Spinal cord (tissue), 10 donors: ENCODE measurements at places on chromosomes 1 and 21.
A peak's percentile ranks its signal among the peaks of the same experiment; 100 is the strongest.

- no peak overlapping the region for H3K4me3 ChIP-seq
- H3K27ac ChIP-seq, result peak overlapping the region; percentile 71
- H3K36me3 ChIP-seq, result no peaks in the 10 kb centered on the region
- no peaks in the 10 kb centered on the region for H3K27me3 ChIP-seq
These were observed 33.5 kb upstream of the MACF1 start for GRCh38 chr1:39170731-39171667.

DNA sequence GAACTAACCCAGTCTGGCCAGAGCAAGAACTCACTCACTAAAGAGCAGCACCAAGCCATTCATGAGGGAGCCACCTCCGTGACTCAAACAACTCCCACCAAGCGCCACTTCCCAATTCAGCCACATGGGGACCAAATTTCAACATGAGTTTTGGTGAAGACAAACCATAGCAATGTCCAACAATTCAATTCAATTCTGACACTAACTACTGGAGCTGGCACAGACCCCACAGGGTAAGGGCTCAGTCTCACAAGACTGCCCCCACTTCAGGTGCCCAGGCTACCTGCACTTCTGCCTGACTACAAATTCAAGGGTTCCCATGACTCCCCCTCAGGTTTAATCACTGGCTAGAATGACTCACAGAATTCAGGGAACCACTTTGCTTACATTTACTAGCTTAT is 48.8 kb upstream of the RAP1A start:
- no peaks in the 10 kb centered on the region for H3K27me3 ChIP-seq
- H3K27ac ChIP-seq, result no peak overlapping the region
- no peaks in the 10 kb centered on the region for H3K36me3 ChIP-seq
- no peak overlapping the region for H3K4me3 ChIP-seq
- no peak for DNase-seq

GRCh38 chr1:154663471-154664060 is 55.6 kb upstream of the ADAR start:
- DNase-seq, result peak; percentile 91
- no peak overlapping the region for H3K4me3 ChIP-seq
- H3K36me3 ChIP-seq, result no peaks in the 10 kb centered on the region
- H3K27me3 ChIP-seq, result no peaks in the 10 kb centered on the region
- H3K27ac ChIP-seq, result no peak overlapping the region

DNA sequence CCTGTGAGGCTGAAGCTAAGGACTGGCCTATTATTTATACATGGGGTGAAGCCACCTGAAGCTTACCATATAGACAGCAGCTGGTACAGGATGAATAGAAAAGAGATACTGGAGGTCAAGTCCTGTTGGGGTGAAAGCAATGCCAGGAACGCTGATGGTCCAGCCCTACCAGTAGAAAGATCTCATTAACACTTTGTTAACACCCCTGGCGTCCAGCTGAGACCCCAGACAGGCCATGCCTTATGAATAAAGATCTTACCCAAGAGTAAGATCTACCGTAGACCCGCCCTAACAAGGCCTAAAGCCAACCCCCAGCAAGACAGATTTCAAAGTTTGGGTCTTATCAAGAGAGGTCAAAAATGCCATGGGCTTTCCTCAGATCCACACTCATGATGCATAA is 34.7 kb downstream of the ST3GAL3 start:
- DNase-seq, result no peak
- peaks cover 8% of the 10 kb centered on the region for H3K36me3 ChIP-seq
- no peak overlapping the region for H3K27ac ChIP-seq
- H3K27me3 ChIP-seq, result no peaks in the 10 kb centered on the region

DNA sequence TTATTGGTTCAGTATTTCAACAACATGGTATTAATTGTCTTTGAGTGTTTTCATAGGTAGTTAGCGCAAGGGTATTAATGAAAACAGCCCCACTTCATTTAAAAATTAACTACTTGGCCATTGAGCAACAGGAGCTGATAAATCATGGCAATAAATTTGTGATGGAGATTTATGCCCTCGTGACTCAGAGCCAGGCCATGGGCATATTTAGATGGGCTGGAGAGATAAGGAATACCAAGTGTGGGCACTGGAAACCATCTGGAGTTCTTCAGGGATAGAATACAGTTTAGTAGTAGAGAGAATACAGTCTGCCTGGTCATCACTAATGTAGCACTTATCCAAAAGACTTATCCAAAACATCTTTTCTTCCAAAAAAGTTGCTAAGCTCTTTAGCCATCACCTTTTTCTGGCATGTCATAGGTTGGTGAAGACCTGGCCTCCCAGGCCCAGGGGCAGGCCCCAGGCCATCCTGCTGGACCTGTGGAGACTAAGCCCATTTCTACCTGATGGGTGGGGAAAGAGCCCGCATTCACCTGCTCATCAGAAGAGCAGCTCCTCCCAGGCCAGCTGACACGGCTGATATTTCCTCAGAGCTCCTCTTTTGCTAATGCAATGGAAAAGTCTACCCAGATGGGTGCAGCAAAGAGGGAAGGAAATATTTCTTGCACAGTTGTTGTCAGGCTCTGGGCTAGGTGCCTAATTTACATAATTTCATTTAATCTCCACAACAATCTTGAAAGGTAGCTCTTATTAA is 238.0 kb downstream of the TM2D1 start:
- no peak overlapping the region for H3K27ac ChIP-seq
- H3K36me3 ChIP-seq, result no peaks in the 10 kb centered on the region
- no peak overlapping the region for H3K4me3 ChIP-seq
- H3K4me1 ChIP-seq, result no peaks in the 10 kb centered on the region
- DNase-seq, result no peak
- no peaks in the 10 kb centered on the region for H3K27me3 ChIP-seq

DNA sequence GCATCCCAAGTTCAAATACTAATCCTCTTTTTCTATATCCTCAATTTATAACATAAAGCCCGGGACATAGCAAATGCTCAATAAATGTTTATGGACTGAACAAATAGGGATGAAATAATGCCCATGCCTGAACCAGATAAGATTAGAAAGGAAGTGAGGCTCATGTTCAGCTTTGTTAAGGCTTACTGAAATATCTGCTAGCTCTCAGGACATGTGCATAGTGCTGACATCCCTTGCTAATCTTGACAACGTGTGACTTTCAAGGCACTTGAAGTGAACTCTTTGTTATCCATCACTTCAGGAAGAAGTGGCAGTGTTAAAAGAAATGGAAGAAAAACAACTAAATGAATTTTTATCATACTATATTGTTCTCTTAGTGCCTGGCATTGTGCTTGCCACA is 260.3 kb upstream of the SGIP1 start:
- H3K27ac ChIP-seq, result no peak overlapping the region
- no peak overlapping the region for H3K4me3 ChIP-seq
- H3K27me3 ChIP-seq, result no peaks in the 10 kb centered on the region
- H3K36me3 ChIP-seq, result no peaks in the 10 kb centered on the region
- no peak for DNase-seq

DNA sequence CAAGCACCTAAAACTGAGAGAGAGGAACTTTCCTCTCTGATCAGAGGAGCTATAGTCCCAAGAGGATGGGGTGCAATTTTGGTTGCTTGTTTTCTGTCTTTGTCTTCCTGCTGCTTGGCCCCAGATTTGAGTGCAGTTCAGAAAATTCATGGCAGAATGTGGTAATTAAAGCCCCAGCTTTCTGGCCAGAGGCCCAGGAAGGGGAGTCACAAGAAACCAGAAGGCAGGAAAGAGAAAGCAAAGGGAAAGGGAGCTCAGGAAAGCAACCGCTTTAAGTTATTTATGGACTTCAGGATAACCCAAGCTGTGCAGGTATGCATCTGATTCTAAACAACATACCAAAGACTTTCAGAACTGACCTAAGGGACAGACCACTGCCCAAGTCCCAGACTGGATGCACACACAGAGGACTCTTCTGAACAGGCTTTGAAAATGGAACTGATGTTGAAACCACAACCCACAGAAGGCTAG is 88.8 kb downstream of the ST3GAL3 start:
- no peaks in the 10 kb centered on the region for H3K36me3 ChIP-seq
- no peak overlapping the region for H3K4me3 ChIP-seq
- no peak overlapping the region for H3K27ac ChIP-seq
- H3K27me3 ChIP-seq, result no peaks in the 10 kb centered on the region

DNA sequence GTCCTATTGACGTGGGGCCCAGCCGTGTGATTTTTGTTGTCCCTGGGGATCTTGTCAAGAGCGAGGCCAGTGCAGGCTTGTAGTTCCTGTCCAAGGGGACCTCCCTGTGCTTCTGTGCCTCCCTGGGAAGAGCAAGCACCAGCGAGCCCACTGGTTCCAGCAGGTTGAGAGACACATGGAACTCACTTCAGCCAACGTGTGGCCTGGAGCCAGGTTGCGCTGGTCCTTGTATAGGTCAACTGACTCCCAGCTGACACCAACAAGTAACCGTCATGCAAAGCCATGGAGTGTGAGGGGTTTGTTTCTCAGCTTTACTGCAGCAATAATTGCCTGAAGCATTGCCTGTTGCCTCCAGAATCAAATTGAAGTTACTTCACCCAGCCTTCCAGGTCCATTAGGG is 63.0 kb downstream of the DISP3 start:
- no peak for DNase-seq
- H3K4me3 ChIP-seq, result no peak overlapping the region
- peaks cover 28% of the 10 kb centered on the region for H3K4me1 ChIP-seq
- peaks cover 16% of the 10 kb centered on the region for H3K36me3 ChIP-seq
- H3K27ac ChIP-seq, result no peak overlapping the region

GRCh38 chr1:107964336-107965109 is 457 bp downstream of the VAV3 start:
- no peaks in the 10 kb centered on the region for H3K36me3 ChIP-seq
- H3K4me1 ChIP-seq, result peaks cover 21% of the 10 kb centered on the region
- H3K27me3 ChIP-seq, result peaks cover 8% of the 10 kb centered on the region
- no peak overlapping the region for H3K27ac ChIP-seq
- DNase-seq, result peak; percentile 17

DNA sequence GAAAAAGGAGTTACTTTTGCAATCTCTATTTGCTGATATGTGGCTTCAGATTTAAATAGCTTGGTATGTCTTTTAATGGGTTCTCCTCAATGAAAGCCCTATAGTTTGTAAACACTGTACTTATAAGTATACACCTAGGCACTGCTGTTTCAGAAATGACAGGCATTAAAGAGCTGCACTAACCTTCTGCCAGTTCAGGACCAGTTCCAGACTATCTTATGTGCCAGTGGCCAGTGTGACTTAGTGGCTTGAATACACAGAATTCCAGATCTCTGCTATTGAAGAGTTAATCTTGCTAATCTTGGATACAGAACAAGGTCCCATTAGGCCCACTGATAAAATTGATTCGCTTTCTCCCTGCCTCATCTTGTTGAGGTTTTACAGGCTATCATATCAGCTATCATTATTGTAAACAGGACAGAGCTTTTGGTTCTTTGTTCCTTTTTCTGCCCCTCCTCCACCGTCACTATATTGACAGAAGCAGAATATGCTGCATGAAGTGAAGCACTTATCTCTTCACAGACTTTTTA is 337.5 kb downstream of the LRRIQ3 start:
- no peak overlapping the region for H3K4me3 ChIP-seq
- no peaks in the 10 kb centered on the region for H3K27me3 ChIP-seq
- H3K4me1 ChIP-seq, result no peaks in the 10 kb centered on the region
- H3K27ac ChIP-seq, result no peak overlapping the region
- no peaks in the 10 kb centered on the region for H3K36me3 ChIP-seq
- DNase-seq, result peak; percentile 27

DNA sequence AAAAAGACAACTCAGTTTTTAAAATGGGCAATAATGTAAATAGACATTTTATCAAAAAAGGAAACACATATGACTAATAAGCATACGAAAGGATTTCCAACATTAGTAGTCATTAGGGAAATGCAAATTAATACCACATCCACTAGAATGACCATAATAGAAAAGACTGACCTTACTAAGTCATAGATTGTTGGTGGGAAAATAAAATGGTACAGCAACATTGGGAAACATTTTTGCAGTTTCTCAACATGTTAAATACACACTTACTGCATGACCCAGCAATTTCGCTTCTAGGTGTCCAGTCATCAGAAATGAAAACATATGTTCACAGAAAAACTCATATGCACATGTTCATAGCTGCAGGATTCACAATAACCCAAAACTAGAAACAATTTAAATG is 29.9 kb upstream of the SLC44A3 start:
- no peaks in the 10 kb centered on the region for H3K4me1 ChIP-seq
- H3K27me3 ChIP-seq, result no peaks in the 10 kb centered on the region
- no peak overlapping the region for H3K27ac ChIP-seq

DNA sequence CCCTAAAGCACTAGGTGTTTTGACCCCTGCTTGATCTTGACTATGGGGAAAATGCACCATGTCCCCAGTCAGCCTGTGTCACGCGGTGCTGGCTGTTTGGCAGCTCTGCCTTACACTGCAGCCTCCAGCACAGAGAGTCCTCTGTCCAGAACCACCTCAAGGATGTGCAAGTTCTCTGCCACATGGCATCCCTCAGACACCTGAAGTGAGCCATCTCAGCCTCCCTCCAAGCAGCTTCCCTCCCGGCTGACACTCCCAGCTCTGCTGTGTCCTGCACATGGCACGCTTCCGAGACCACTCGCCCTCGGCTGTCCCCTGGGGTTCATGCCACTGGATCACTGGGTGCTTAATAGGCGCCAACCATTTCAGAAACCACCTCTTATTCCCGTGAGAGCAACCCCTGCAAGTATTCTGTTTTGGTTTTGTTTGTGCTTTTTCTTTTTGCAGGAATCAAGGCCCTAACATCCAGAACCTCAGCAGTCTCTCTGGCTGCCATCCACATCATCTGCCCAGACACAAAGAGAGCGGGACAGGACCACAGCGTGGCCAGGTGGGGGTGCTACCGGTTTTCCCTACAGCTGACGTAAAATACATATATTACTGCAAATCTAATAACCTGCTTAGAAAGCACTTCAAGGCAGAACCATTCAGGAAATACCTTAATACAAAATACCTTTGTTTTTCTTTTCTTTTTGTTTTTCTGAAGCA is 45.7 kb downstream of the CAPZB start:
- H3K27ac ChIP-seq, result peak overlapping the region; percentile 71
- H3K4me3 ChIP-seq, result no peak overlapping the region
- no peaks in the 10 kb centered on the region for H3K27me3 ChIP-seq
- peaks cover 71% of the 10 kb centered on the region for H3K4me1 ChIP-seq
- H3K36me3 ChIP-seq, result peaks cover 4% of the 10 kb centered on the region
- peak; percentile 68 for DNase-seq

DNA sequence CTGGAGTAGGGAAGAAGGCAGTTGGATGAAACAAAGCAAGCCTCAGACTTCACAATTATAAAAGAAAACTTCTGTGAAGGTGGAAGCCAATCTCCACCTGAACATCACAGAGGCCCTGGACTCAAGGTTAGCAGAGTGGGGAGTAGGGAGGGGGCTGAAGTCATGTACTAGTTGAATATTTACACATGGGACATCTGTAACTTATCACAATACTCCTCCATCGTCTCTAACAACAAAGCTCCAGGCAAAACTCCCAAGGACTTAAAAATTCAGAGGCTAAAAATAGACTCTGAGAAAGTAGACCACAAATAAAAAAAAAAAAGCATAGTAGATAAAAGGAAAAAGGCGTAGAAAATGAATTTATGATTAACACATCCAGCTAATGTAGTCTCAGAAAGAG is 326.3 kb upstream of the PKN2 start:
- DNase-seq, result no peak
- no peaks in the 10 kb centered on the region for H3K27me3 ChIP-seq
- H3K36me3 ChIP-seq, result no peaks in the 10 kb centered on the region
- H3K27ac ChIP-seq, result no peak overlapping the region

- H3K4me3 ChIP-seq, result no peak overlapping the region
- H3K36me3 ChIP-seq, result peaks cover 45% of the 10 kb centered on the region
- DNase-seq, result no peak
- no peaks in the 10 kb centered on the region for H3K27me3 ChIP-seq
- no peaks in the 10 kb centered on the region for H3K4me1 ChIP-seq
These were observed 17.0 kb upstream of the KCNQ4 start for GRCh38 chr1:40766560-40766959.

GRCh38 chr1:236868625-236869467 is 73.8 kb downstream of the MTR start:
- no peak overlapping the region for H3K4me3 ChIP-seq
- H3K27me3 ChIP-seq, result no peaks in the 10 kb centered on the region
- no peak overlapping the region for H3K27ac ChIP-seq
- H3K4me1 ChIP-seq, result no peaks in the 10 kb centered on the region
